Body of pancreas (tissue), 4 donors: ENCODE measurements at places on chromosomes 4 and X. TPM values are rescaled to one million over a fixed set of nuclear protein-coding genes. Genes with fewer than 3 reads are reported as not detected.

GRCh38 chr4:83490876-83491450, 6.1 kb upstream of the ABRAXAS1 start:
- no peak overlapping the region for H3K27ac ChIP-seq
- DNase-seq, result no peak
- H3K36me3 ChIP-seq, result no peaks in the 10 kb centered on the region
- no peaks in the 10 kb centered on the region for H3K27me3 ChIP-seq
- no peak overlapping the region for H3K4me3 ChIP-seq
- no peaks in the 10 kb centered on the region for H3K4me1 ChIP-seq

- no peak for DNase-seq
- no peak overlapping the region for H3K4me3 ChIP-seq
- H3K27ac ChIP-seq, result no peak overlapping the region
- H3K36me3 ChIP-seq, result no peaks in the 10 kb centered on the region
Measured at GRCh38 chrX:154350429-154351182, 23.8 kb downstream of the FLNA start.

DNA sequence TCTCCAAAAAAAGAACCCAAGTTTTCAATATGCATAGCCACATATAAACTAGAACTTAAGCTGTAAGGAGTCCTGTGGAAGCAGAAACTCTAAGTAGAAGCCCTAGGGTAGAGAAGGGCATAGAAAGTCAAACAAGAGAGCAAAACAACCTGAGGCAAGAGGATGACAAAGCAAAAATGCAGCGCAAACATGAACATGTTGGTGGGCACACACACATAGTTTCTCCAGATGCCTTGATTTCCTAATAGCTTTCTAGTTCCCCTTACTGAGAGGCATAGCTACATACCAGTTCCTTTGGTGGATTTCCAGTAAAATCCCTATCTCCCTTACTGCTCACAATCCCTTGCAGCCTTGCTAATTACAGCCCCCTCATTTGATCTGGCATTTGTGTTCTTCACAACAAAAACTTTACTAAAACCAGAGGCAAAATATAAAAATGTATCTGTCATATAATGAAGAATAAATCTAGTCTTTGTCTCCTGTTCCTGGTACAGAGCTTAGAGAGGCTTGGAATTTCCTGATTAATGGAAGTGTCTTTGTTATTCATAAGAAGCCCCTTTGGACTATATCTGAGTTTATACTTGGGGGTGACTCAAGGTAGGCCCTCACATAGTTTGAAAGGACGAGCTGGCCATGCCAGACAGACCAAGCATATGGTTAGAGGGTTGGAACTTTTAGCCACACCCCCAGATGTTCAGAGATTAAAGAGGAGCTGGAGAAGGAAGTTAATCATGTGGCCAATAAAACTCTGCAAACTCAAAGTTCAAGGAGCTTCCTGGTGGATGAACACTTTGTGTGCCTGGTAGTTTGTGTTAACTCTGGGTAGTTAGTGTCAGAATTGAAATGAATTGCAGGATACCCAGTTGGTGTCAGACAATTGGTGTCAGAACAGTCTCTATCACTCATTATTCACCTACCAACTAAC, 52.7 kb upstream of the ZCCHC13 start:
- H3K27ac ChIP-seq, result no peak overlapping the region
- H3K27me3 ChIP-seq, result no peaks in the 10 kb centered on the region
- DNase-seq, result peak; percentile 7
- H3K4me1 ChIP-seq, result no peaks in the 10 kb centered on the region
- H3K36me3 ChIP-seq, result no peaks in the 10 kb centered on the region

Gene SPOCK3
- total RNA-seq, result not detected
